T-helper 2 cell treated with Interferon-gamma antibody and Interleukin-4, amounts not matched to agents 5 μg/mL and 100 μg/mL, for 36 hours (primary cell): ENCODE measurements at places on chromosomes 6 and 20.

DNA sequence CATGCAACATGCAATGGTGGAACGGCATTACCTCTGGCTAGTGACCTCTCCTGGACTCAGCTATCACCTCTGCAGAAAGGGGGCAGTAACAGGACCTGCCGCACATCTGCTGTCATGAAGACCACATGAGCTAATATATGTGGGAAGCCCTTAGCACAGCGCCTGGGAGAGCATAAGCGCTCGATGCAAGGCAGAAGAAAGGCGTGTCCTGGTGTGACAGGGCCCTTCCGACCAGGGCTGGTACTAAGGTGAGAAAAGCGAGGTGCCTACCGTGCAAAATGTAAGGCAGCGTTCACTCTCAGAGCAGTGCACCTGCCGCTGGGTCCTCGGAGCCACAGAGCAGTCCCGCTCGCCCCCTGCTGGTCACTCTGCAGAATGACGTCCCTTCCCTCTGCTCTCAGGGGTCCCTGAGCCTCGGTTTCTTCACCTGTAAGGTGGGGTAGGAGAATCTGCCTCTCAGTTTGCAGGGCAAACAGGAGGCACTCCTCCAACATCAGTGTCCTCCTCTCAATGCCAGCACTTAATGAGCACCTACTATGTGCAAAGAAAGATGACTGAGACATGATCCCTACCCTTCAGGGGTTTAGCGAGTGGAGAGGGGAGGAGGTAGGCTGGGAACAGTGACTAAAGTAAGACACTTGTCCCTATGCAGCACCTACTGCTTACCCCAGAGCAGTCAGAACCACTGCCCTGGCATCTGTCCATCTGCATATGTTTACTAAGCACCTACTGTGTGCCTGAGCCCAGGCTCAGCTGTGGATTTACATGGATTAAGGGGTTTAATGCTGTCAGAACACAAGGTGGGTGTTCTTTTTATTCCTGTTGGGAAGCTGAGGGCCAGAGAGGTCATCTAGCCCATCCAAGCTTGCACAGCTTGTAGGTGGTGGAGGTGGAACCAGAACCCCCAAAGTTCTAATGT is 41.1 kb upstream of the PTGIS start:
- peak; percentile 64 for DNase-seq

DNA sequence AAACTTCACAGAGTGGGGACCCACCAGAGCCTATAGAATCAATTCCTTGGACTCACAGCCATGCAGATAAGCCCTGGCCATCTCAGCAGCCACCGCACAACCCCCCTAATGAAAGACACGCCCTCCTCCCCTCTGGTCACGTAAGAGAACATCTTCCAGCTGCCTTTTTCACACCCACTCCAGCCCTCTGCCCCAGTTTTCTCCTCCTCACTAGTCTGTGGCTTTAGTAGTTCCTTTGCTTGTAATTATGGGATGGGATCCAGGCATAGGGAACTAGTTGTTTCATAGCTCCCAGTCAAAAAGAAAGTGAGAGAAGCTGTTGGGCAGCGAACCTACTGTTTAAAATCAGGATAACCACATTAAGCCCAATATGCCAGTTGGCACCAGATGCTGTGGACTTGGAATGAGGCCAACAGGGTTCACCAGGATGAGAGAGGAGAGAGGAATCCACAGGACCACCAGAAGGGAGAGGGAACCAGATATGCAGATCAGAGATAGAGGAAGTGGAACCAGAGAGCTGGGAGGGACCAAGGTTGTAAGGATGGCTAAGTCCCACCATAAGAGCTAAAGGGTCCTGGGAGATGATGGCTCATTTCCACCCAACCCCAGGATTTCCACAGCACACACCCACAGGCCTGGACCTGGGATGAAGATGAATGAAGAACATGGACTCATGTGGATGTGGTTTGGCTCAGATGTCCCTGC is 9.0 kb upstream of the BTN3A1 start:
- no peak for DNase-seq

- DNase-seq: no peak
Observed at GRCh38 chr20:37898233-37899104, 4.5 kb upstream of the VSTM2L start.

DNA sequence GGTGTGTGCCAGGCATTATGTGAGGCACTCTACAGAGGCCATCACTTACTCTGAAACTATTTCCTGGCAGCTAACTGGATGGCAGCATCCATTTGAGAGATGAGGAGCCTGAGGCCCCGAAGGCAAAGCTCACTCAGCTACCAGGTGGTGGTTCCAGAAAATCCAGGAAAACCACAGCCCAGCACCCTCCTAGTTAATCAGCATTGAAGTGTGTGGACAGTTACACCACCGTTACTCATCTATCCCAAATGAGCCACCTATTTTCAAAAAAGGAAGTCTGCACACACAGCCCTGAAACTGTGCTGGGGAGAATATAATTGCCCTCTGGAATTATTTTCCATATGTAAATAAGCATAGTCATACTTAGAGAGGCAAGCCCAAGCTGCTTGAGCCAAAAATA is 67.4 kb downstream of the CNBD2 start:
- no peak for DNase-seq

- no peak for DNase-seq
Observed at GRCh38 chr6:20159781-20160540, 52.3 kb downstream of the MBOAT1 start.

- no peak for DNase-seq
Observed at GRCh38 chr20:45462711-45463509, 6.6 kb upstream of the WFDC2 start.

DNA sequence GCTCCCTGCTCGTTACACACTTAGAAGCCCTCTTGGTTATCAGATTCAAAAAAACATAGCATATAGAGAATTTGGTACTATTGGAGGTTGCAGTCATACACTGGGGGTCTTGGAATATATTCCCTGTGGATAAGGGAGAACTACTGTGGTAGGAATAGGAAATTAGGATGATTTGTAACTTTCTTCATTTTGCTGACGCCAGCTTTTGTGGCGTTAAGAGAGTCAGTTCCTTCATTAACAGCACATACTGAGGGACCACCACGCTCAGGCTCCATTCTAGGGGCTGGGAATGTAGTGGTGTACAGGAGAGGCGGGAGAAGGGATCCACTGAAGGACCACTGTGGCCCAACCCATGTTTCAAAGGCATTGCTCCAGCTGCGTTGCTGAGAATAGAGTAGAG is 140.3 kb downstream of the MBOAT1 start:
- no peak for DNase-seq

GRCh38 chr6:129472239-129472638 is 237.7 kb downstream of the ARHGAP18 start:
- DNase-seq: no peak

DNA sequence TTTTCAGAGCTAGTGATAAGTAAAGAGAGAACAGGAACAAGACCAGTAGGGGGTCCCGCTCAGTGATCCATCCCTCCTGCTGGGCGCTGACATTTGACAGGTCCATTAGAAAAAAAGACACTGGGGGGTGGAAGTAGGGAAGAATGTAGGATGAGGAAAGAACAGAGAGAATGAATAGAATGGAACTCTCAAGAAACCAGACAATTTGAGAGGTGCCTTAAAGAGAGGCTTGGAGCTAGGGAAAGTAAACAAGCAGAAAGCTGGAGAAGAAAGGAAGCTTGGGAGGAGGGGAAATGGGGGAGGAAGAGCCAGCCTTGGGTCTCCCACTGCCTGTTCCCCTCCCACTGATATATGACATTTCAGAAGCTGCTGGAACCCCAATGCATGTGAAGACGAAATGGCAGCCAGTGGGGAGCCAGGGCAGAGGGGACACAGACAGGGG is 8.4 kb downstream of the GABBR1 start:
- no peak for DNase-seq

GRCh38 chr6:39925931-39926290 is 8.4 kb downstream of the MOCS1 start:
- DNase-seq: no peak

- DNase-seq: no peak
Observed at GRCh38 chr6:88761237-88762031, 202.0 kb downstream of the RNGTT start.

DNA sequence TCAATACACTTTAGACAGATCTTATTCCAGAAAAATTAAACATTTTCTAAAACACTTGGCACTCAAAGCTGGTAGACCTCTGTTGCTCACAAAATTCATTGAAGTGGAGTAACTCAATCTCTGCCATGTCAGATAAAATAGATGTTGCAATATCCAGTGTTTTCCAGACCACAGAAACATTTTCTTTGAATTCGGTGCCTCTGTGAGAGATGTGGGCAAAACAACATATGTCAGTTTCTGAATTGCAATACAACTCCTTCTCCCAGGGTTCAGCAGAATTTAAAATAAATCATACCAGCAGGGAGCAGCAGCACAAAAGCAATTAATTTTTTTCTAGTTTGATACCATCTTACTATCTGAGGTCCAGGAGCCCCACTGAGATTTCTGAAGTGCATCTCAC is 11.3 kb upstream of the PKHD1 start:
- DNase-seq: no peak

DNA sequence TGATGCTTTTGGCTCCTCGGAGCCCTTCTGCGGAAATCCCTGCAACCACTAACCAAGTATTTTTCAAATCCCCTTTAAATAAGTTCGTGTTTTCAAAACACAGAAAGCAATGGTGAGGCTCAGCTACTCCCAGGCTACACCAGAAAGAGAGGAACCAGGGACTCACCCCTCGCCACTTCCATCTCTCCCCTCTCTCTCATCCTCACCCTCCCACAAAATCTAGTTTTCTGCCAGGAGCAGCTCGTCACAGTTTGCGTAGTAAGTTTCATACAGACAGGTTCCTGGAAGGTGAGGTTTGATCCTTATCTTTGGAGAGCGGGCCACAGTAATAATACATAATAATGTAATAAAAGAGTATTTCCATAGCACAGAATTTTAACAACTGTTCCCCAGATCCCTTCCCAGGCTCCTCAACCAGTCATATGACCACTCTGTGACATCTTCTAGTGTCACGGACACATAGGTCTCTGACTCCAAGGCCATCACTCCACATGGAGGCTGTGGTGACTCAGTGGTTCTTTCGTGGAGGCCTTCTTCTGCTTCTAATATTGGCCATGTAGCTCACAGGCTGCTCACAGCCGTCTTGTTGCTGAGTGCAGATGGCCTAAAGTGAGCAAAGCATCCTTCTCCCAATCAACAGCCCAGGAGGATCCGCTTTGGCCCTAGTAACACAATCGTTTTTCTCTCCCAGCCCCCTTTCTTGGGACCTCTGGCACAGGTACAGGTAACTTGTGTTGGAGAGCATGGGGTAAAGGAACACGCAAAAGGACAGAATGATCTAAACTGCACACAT is 295.7 kb downstream of the CDC5L start:
- no peak for DNase-seq

- no peak for DNase-seq
Observed at GRCh38 chr6:148064406-148065134, 278.1 kb upstream of the SASH1 start.

DNA sequence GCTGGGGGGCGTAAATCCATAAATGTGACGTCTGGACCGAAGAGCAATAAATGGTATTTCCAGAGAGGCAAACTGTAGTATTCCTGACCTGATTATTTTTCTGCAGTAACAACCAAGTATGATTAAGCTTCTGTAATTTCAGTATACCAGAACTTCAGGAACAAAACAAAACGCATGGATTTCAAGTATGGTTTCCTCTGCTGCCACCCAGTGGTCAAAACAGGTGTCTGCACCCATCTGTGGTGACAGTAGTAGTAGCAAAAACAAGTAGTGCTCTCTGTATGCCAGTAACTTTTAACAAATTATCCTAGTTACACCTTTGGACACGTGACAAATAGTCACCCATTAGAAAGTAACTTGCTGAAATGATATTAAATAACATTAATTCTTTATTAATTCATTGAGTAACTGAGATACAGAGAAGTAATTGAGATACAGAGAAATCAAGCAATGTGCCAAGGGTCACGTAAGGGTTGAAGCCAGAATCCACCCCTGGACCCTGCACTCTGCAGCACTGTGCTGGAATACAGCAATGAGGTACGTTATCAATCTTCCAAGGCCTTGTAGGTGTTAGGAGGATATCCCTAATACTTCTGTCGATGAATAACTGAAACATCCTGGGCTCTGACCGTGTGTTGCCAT is 7.9 kb downstream of the CALHM4 start:
- peak; percentile 34 for DNase-seq

DNA sequence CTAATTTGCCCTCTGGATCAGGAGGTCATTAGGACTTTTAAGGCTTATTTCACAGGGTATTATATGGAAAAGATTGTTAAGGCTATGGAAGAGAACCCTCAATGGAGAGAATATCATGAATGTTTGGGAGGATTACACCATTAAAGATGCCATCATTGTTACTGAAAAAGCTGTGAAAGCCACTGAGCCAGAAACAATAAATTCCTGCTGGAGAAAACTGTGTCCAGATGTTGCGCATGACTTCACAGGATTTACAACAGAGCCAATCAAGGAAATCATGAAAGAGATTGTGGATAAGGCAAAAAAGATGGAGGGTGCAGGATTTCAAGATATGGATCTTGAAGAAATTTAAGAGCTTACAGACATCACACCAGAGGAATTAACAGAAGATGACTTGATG is 798.3 kb upstream of the SLC35B3 start:
- DNase-seq: no peak
